ENCODE measurements at places on chromosomes 6 and 20. TPM values are rescaled to one million over a fixed set of nuclear protein-coding genes. Genes with fewer than 3 reads are reported as not detected.

The LPIN3 gene
- 17.5 TPM for total RNA-seq

- H3K4me1 ChIP-seq: no peaks in the 10 kb centered on the region
- no peak overlapping the region for H3K4me3 ChIP-seq
- no peaks in the 10 kb centered on the region for H3K36me3 ChIP-seq
- H3K27me3 ChIP-seq: no peaks in the 10 kb centered on the region
- H3K27ac ChIP-seq: no peak overlapping the region
Measured at GRCh38 chr6:153058291-153058690, 55.8 kb upstream of the MTRF1L start.

The MYLK2 gene
- total RNA-seq: 0.21 TPM

The SLC22A3 gene
- 0.87 TPM for total RNA-seq

The GABRR1 gene
- total RNA-seq: not detected

The PROKR2 gene
- total RNA-seq: 5.9 TPM

The HLA-DRA gene
- total RNA-seq: 2.1 TPM

- no peak overlapping the region for H3K27ac ChIP-seq
- H3K4me3 ChIP-seq: no peak overlapping the region
- DNase-seq: no peak
- no peaks in the 10 kb centered on the region for H3K27me3 ChIP-seq
- peaks cover 2% of the 10 kb centered on the region for H3K4me1 ChIP-seq
Measured at GRCh38 chr6:130913120-130913519, 85.9 kb downstream of the SMLR1 start.

The GLYATL3 gene
- 0.50 TPM for total RNA-seq

DNA sequence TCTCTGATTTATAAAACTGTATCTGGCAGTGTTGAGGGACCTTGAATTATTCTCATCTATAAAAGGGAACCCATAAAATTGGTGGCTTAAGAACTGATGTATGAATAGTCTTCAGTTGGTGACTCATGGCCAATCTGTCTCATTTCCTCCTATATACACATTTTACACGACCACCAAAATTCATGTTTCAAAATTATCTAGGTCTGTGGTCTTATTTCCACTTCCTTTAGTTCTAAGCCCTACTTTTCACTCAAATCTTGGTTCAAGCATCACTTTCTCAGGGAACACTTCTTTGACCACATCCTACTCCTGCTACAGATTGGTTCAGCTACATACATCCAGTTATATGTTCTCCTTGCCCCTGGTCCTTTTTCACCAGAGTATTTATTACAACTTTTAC is 18.6 kb upstream of the ENPP1 start:
- no peak overlapping the region for H3K27ac ChIP-seq
- no peak for DNase-seq
- H3K36me3 ChIP-seq: no peaks in the 10 kb centered on the region
- no peak overlapping the region for H3K4me3 ChIP-seq

The ADGRB3 gene
- 2.0 TPM for total RNA-seq

DNA sequence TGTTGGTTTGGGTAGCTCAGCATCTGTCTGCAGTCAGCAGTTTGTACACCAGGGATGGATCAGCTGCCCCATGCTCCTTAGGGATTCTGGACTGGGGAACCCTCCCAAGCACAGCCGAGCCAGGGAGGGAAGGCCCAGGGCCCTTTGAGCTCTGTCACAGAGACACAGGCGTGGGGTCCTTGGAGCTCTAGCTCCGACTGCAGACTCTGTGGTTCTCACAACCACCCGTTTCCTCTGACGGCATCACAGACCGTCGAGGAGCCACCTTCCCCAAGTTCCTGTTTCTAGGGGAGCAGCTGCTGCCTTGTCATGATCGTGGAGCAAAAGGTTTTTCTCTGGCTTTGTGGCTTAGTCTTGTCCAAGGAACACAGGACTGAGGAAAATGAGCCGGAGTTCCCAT is at the start of gene SLA2:
TSS of gene SLA2 (minus strand) at position 199 of the 400 bp plus-strand sequence. CDS start 4,861 bp downstream, outside the sequence.
- no peak within 1 kb of the TSS for H3K27ac ChIP-seq
- no peaks in the 10 kb centered on the region for H3K36me3 ChIP-seq
- no peak within 1 kb of the TSS for H3K4me3 ChIP-seq
- DNase-seq: no peak
- H3K4me1 ChIP-seq: no peaks in the 10 kb centered on the region

The METTL24 gene
- 10.0 TPM for total RNA-seq

DNA sequence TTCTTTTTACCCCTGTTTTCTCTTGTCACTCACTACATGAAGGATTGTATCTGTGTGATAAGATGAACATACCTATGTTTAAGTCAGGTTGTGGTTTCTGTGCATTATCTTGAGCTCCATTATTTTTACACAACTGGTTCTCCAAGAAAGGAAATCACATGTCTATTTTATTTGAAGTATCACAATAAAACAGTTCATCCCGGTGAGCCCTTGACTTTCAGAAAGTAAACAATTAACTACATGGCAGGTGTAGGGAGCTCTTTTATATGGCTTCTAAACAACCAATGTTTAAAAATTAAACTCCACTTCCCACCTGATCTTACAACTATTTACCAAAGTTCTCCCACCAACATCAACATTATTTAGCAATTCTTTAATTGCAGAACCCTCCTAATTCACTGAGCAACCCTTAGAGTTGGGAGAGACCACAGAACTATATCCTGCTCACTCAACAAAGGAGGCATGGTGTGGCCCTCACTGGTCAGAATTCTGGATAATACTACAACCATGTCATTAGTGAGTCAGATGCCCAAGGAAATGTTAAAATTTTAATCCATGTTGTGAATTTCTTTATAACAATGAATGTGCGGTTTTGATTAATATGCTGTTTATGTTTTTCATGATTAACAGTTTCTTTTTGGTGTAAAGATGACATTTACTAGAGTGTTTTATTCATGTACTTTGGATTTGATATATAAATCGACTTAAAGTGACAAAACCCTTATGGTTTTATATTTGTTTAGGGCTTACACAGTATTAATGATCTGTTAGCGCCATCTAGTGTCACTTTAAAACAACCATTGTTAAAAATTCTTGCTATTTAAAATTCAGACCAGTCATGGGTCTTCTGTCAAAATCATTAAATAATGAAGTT is 50.0 kb upstream of the SCGN start:
- H3K27me3 ChIP-seq: no peaks in the 10 kb centered on the region
- H3K27ac ChIP-seq: no peak overlapping the region
- no peak for DNase-seq
- peaks cover 9% of the 10 kb centered on the region for H3K36me3 ChIP-seq
- peaks cover 3% of the 10 kb centered on the region for H3K4me1 ChIP-seq

- H3K4me3 ChIP-seq: no peak overlapping the region
- H3K27me3 ChIP-seq: no peaks in the 10 kb centered on the region
- peaks cover 9% of the 10 kb centered on the region for H3K4me1 ChIP-seq
- no peak for DNase-seq
- no peaks in the 10 kb centered on the region for H3K36me3 ChIP-seq
- no peak overlapping the region for H3K27ac ChIP-seq
Measured at GRCh38 chr6:135530113-135530512, 32.6 kb upstream of the AHI1 start.

The TTK gene
- 13.4 TPM for total RNA-seq

The GDAP1L1 gene
- 1.8 TPM for total RNA-seq

- H3K4me1 ChIP-seq: no peaks in the 10 kb centered on the region
- H3K4me3 ChIP-seq: no peak overlapping the region
- H3K36me3 ChIP-seq: no peaks in the 10 kb centered on the region
- H3K27ac ChIP-seq: no peak overlapping the region
- peaks cover 16% of the 10 kb centered on the region for H3K27me3 ChIP-seq
Measured at GRCh38 chr6:41298785-41299502, 12.5 kb upstream of the TREM1 start.

The KIFC1 gene
- 28.0 TPM for total RNA-seq
